ENCODE measurements at places on chromosomes 11 and 22.

DNA sequence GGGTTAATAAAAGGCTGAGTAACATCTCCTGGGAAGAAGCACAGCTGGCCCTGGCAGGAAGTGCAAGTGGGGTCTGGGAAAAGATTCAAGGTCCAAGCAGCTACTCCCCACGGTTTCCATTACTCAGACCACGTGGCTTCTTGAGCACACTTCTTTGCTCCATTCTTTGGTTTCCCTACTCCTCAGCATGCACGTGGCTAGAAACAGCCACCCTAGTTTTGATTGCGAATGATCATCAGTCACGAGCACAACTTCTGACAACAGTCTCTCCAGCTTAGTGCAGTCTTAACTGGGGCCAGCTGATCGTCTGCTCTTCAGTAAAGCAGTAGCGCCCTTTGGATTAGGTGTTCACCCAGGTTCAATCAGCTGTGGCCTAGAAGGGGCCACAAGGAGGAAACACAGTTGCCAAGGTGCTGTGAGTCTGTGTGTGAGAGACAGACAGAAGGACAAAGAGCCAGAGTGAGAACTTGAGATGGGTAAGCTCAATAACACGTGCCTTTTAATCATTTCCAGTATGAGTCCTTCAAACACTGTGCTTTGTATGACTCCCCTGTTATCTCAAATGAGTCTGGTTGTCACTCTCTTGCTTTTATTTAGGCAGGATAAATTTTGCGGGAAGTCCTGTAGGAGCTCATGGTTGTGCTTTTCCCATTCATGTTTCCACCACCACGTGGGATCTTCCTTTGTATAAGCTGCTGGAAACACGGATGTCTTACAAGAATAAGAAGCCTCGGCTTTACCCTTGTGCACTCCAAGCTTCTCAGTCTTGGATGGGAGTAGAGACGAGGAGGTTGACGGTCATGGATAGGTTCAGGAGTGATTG is 901 bp upstream of the PARVA start:
- DNase-seq, result no peak

DNA sequence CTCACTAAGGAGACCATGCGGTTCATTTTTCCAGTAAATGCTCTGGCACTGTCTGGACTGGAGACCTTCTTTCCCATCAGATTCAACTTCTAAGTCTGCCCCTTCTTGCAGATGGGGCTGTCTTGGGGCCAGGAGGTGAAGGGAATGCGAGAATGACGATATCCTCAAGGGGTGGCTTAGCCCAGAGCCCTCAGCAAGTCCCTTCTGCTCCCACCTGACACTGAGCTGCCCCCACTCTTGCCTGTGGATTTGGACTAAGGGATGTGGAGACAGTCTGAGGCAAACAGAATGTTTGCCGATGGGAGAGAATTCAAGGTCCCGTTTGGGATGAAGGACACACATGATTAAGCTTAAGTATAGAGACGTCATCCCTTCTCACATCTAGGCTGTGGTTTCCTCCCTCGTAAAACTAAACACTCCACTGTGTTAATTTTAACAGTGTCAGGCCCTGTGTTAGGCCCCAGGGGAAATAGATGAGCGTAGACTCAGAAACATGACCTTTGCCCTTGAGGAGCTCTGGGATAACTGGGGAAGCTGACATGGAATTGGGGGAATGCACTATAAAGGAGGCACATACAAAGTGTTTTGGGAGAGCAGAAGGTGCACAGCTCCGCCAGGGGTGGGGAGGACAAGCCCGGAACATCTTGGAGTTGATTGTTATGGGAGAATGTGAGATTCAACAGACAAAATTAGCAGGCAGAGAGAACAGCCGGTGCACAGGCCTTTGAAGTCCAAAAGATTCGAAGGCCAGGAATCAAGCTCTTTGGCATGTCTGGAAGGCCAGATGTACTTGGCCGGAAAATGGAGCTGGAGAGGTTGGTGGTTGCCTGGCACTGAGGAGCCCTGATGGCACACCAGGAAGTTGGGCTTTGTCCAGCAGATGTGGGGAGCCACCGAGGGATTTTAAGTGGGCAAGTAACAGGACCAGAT is 71.6 kb downstream of the ST3GAL4 start:
- DNase-seq, result no peak

GRCh38 chr11:35265755-35266454 is 126.9 kb downstream of the CD44 start:
- DNase-seq, result no peak

DNA sequence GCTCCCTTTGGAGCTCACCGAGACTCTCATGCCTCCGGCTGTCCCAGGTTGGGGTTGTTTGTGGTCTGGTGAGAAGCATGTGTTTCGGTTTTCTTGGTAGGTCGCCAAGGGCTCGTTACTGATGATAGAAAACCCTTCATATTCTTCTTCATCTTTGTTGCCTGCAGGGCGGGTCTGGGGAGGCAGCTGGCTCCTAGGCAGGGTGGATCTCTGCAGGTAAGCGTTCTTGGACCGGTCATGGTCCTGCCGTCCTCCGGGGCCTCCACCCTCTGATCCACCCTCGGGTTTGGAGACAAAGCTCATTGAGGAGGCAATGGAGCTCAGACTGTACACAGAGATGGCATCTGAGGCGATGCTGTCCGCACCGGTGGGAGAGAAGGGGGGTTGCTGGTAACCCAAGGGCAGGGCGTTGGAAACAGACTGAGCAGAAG is 64.3 kb upstream of the PITPNB start:
- no peak for DNase-seq

- DNase-seq, result no peak
Observed at GRCh38 chr22:47836957-47837356, 1074.5 kb downstream of the TBC1D22A start.

DNA sequence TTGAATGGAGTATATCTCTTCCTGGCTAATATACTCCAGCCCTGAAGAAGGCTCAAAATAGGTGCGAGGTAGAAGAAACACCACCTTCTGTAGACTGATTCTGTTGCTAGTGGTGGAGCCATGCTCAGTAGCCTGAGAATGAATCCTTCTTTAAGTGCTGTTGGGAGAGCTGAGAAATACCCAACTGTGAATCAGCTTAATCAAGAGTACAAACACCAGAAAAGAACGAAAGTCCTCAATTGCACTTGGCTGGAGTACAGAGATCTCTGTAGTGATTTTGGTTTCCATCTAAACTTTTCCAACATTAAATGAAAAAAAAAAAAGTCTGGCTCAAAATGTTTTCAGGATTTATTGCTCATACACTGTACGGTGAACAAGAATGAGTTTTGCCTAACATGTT is 619.1 kb downstream of the METTL15 start:
- no peak for DNase-seq

DNA sequence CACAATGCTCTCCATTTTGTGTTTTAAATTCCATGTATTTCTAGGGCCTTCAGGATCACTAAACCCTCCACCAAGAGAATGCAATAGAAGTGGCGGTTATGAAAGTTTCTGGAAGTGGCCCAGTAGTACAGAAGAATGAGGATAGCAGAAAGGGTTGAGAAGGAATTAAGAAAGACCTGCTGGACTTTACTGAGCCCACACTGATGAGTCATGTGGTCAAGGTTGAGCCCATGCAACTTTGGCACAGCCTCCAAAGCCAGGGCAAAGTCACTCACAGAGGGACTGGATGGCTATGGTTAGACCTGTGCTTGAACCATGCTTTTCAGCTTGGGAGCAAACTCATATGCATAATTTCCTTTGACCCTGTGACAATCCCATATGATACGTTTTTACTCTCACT is 102.9 kb upstream of the PLET1 start:
- no peak for DNase-seq

- DNase-seq, result no peak
Observed at GRCh38 chr11:57397394-57397990, 7.0 kb upstream of the PRG2 start.

GRCh38 chr11:100759106-100759505 is 72.0 kb downstream of the ARHGAP42 start:
- no peak for DNase-seq

GRCh38 chr11:802018-802617 is 2.9 kb downstream of the PIDD1 start:
- no peak for DNase-seq

DNA sequence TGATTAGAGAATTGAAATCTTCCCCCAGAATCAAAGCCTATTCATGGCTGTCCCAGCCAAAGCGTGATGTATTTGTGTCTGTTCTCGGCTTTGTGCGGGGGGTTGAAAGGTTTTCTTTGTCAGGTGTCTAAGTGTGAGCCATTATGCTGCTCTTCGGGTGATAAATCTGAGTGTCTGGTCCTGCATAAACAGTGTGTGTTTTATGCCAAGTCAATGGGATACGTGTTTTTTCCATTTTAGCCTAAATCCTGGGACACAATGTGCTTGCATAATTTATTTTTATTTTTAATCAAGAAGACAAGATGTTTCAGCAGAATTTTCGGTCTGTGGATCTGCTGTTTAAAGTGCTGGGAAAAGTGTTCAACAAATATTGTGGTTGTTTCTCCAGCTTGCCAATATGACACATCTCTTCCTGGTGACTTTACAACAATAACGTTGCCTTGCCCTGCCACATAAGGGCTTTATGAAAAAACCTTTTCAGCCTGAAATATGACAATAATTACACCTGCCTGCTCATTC is 267.8 kb downstream of the TBC1D22A start:
- DNase-seq, result no peak

DNA sequence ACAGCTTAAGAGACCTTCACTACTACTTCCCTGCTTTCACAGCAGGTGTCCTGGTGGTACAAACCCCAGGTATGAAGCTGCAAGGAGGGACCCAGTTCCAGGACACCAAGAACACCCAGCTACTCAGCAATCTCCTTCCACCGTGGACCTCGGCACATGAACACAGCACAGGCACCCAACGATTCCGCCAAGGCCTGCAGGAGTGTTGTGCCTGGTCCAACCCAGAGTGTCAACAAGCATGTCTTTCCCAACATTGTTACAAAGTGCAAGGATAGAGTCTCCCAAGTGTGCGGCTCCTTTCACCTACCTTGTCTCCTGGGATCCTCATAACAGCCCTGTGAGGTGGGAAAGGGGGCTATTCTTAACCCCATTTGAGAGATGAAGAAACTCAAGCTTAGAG is 11.8 kb downstream of the PATZ1 start:
- no peak for DNase-seq

DNA sequence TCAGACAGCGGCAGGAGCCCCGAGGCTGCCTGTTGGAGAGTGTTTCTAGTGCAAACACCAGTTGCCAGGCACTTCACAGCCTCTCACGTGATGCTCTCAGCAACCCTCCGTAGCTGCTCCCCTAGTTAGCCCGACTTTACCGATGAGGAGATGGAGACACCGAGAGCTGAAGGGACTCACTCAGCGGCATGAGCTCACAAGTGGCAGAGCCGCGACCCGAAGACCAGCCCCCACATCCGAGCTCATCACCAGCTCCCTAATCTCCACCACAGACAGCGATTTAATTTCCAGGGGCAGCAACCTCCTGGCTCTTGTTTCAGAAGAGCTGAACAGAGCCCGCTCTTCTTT is 28.7 kb upstream of the RTL6 start:
- DNase-seq, result peak; percentile 69

- DNase-seq, result no peak
Observed at GRCh38 chr22:37324340-37325038, 42.2 kb downstream of the CYTH4 start.

GRCh38 chr22:46055911-46056545 is 79.1 kb upstream of the WNT7B start:
- no peak for DNase-seq

DNA sequence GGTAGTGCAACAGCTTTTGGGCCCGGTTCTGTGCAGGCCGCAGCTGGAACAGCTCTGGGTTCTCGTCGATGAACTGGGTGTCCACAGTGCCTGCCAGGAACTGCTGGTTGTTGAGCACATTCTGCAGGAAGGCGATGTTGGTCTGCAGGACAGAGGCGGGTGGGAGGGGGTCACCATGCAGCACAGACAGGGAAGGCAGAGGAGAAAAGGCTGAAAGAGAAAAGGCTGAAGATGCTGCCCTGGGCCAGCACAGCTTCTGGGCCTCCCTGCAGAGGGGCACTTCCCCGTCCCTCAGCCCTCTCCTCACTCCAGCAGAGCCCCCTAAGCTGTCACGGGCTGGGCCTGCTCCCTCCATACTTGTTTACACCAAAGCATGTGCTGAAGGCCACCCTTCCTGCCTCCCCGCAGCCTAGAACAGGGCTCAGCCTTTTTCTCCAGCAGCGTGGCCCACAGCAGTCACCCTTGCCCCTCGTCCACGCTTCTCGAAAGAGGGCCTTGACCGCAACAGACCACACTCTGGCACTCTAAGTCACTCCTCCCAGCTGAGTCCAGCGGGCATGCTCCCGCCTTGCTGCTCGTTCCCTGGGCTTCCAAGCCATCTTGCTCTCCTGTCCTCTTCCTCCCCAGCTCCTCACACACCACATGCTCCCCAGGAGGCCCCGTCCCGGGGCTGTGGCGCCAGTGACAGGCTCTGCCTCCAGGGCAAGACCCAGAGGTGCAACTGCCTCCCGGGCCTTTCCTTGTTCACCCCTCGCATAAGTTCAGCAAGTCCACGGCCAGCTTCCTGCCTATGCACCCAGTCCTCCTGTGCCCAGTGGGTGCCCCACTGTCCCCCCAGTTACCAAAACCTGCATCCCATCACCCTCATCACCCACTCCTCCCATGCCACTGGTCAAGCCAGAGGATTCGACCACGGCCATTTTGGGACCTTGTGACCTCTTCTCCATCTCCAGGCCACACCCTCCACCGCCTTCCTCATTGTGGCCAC is 3.3 kb upstream of the LRFN4 start:
- no peak for DNase-seq

GRCh38 chr11:69353696-69354544 is 60.0 kb downstream of the MYEOV start:
- DNase-seq, result no peak

DNA sequence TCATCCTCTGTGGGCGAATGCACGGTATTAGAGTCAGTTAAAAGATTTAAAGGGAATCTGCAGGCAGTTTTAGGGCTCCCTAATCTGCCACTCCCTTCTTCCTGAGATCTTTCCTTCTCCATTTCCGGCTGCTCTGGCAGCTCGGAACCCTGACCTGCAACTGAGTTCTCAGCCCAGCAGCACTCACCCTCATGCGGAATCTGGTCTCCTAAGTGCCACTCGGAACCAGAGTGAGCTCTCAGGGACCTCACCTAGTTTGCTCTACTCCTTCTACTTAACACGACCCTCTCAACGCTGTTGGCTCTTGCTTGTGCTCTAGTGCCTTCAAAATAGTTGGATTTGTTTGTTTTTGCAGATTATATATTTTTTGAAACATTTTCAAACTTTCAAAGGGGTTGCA is 19.3 kb upstream of the IL10RA start:
- DNase-seq, result no peak

DNA sequence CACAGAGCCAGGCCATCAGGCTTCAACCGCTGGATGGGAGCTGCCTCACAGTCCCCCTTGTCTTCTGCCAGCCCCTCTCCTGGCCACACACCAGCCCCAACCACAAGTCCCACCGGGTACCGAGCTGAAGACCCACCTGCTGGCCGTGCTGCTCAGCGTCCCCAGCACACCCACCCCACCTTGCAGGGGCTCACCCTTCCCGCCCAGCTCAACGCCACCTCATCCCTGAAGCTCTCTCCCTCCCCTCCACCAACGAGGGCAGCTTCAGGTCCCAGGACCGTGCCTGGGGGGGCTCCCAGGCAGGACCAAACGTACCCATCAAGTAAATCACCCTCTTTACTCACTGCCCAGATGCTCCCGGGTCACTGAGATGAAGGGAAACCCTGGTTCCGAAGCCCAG is 141.0 kb downstream of the CRYBB2 start:
- DNase-seq, result no peak
